ENCODE measurements at places on chromosomes 6 and 20.

GRCh38 chr6:41489120-41489851, 56.9 kb upstream of the FOXP4 start:
- no peak for DNase-seq

DNA sequence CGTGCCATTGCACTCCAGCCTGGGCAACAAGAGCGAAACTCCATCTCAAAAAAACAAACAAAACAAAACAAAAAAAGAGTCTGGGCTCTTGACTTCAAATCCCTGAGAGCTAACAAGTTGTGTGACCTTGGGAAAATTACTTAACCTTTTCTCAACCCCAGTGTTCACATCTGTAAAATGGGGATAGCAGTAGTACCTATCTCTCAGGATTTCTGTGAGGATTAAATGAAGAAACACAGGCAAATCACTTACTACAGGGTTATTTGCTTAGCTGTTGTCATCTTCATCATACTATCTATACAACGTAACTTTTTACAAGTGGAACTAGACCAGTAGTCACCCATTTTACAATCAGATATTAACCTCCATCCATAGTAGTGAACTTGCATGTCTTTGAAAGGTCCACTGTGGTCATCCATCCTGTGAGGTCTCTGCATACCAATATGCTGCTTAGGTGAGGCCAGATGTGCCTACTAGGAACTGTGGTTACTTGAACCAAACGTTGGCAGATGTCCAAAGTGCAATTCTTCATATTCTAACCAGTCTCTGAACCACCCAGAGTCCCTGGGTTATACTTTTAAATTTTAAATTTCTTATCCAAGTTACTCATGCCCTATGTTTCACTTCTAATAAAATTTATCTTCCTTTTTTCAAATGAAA, 128.9 kb upstream of the BEND3 start:
- DNase-seq, result no peak

- DNase-seq, result no peak
These were observed 879.7 kb upstream of the GJE1 start for GRCh38 chr6:141252828-141253608.

GRCh38 chr20:11027224-11027623, 353.4 kb upstream of the JAG1 start:
- DNase-seq, result no peak

DNA sequence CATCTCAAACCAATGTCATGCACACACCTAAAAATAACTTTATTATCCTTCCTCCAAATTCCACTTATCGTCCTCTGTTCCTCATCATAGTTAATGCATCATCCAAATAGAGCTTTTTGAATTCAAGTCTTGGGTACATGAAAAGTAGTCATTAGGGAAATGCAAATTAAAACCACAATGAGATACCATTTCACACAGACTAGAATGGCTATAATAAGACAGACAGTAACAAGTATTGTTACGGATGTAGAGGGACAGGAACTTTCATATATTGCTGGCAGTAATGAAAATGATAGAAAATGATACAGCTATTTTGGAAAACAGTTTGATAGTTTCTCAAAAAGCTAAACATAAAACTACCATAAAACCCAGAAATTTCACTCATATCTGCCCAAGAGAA, 59.1 kb downstream of the FHL5 start:
- DNase-seq, result no peak

DNA sequence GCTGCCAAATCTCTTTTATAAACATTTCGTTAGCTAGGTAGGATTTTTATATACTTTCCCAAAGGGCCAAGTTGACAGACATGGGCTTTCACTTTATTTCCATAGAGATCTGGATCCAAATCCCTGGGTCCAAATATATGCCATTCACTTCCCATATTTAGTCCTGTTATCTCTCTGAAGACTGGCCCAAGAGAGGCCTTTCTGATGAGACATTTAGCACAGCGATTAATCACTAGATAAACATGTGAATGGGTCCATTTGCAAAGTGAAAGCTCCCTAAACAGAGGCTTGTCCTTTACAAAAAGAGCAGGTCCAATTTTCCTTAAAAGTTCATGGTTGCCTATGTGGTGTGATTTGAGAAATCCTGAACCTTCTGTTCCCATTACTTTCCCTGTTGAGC, 132.6 kb downstream of the TRMT11 start:
- no peak for DNase-seq

- no peak for DNase-seq
These were observed 382.3 kb downstream of the CD83 start for GRCh38 chr6:14499841-14500240.

- DNase-seq, result no peak
These were observed 21.9 kb upstream of the ZSCAN9 start for GRCh38 chr6:28203201-28203600.

DNA sequence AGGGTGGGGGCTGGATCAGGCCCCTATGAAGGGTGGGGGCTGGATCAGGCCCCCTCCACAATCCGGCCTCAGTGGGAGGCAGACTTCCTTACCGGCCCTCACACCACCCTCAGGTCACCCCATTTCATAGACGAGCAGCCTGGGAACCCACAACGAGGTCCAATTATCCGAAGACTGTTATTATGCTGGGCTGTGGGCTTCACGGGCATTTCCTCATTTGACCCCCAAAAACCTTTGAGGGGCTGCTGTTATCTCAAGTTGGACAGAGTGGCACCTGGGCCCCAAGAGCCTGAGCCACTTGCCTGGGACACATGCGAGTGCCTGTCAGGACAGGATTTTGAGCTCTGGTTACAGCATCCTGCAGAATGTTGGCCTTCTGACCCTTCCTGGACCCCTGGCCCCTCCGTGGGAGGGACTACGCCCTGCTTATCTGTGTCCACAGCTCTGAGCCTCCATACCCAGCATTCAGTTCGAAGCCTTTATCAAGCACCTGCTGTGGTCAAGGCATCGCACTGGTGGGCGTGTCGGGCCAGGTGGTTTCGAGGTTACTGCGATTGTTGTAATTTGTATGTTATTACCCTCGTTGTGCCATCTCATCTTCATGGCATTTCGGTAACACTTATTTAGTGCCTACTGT, 34.5 kb upstream of the PCMTD2 start:
- DNase-seq, result no peak

GRCh38 chr6:53119772-53120409, 28.8 kb downstream of the GCM1 start:
- no peak for DNase-seq

DNA sequence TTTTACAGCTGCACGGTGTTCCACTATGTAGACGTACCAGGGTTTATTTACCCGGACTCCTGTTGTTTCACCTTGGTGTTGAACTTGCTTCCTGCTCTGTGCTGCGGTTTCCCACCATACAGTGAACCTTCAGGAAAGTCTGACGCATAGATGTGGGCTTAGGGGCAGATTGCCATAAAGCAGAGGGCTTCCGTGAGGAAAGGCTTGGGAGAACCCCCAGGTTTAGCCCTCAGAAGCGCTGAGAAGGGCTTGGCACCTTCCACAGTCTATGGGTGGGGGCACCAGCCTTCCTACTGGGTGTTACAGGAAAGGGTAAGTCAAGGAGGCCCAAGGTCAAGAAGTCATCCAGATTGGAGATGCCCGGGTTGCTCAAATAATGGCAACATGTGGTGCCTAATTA, 19.2 kb upstream of the MRPS18A start:
- no peak for DNase-seq

DNA sequence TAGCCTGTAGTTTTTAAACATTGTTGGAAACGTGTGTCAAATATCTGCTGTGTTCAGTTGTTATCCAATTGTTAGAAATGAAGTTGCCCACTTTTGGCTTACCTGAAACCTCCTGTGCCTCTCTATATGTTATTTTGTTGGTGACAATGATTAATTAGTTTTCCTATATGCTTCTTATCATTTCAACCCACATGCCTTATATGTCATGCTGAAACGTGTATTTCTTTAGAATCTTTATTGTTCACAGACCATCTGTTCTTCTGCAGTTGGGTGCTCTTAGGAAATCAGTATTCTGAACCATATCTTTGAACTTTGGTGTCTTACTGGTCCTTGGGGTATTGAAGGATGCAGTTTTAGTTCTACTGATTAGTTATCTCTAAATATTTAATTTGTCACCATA, 91.2 kb upstream of the SCGN start:
- no peak for DNase-seq

DNA sequence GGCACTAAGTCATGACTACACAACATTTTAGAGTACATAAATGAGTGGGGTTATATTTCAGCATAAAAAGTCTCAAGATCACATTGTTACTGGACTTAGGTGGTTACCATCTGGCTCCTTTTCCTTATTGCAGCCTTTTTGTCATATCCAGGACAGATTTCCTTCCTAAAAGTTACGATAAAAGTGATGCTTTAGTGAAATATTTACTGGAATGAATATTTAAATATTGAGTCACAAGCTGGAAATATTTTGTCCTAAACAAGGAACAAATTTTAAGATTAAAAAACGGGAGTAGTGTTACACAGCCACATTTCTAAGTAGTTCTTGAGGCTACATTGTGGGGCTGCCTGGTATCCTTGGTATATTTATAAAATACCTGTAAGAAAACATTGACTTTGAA, 52.2 kb downstream of the CDC40 start:
- no peak for DNase-seq

GRCh38 chr6:147108259-147108910, 95.8 kb upstream of the STXBP5 start:
- no peak for DNase-seq

DNA sequence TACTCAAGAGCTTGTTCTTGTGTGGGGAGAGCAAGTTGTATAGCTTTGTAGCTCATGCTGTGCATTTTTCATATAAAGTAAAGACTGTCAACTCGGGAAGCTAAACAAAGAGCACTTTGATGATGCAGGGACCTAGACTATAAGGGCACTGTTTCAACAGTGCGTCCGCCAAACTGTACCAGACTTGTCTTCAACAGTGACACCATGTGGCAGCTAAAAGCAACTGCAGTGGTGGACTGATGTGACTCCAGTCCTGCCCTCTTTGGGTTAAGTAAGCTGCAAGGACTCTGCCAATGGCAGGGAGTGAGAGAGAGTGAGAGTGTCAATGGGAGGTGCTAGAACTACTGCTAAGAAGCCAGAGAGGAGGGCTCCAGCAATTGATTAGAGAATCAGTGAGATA, 48.1 kb upstream of the MC3R start:
- DNase-seq, result no peak

GRCh38 chr6:126905917-126906316, 212.6 kb upstream of the RSPO3 start:
- no peak for DNase-seq

GRCh38 chr20:58950603-58951002, 30.5 kb upstream of the NELFCD start:
- DNase-seq, result no peak

GRCh38 chr6:3653528-3654070, 97.9 kb downstream of the PXDC1 start:
- DNase-seq, result no peak

DNA sequence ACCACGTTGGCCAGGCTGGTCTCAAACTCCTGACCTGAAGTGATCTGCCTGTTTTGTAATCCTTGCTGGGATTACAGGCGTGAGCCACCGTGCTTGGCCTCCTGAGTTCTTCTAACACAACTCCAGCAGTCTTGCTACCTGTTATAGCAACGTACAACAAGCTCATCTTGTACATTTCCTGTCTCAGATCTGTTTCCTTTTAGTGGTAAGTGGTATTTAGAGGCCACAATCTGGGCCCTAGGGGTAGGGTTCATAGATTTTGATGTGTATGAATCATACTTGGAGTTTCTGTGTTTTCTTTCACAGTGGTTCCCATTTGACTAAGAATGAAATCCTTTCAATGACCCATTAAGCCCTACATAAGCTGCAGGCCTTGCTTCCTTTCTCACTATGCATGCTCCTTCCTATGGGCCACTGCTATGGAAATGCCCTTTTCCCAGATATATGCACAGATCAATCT, 27.1 kb upstream of the SYNCRIP start:
- DNase-seq, result no peak

DNA sequence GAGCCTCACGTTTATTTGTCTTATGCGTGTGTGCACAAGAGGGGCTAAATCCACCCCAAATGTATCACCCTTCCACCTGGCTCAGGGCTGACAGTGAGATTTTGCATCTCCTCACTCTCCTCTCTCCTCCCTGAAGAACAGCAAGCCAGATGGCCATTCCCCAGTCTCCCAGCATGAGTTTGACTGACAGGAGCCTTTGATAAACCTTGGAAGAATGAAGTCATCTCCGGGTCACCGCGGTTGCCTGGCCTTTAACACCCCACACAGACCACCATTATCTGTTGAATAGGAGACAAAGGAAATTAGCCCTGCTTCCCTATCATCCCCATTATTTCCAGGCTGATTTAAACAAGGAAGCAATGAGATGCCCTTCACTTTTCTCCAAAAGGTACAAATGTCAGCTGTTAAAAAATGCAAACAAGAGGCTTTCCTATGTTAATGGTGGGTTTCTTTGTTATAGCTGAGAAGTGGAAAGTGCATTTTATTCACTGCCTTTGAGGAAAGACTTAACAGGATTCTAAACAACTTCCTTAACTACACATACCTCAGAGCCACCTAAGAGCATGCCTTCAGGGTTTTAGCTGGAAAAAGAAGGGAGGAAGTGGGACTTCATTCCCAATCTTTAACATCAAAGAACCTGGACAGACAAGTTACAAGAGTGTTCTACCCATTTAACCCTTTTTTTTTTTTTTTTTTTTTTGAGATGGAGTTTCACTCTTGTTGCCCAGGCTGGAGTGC, 524.8 kb upstream of the ID4 start:
- no peak for DNase-seq

DNA sequence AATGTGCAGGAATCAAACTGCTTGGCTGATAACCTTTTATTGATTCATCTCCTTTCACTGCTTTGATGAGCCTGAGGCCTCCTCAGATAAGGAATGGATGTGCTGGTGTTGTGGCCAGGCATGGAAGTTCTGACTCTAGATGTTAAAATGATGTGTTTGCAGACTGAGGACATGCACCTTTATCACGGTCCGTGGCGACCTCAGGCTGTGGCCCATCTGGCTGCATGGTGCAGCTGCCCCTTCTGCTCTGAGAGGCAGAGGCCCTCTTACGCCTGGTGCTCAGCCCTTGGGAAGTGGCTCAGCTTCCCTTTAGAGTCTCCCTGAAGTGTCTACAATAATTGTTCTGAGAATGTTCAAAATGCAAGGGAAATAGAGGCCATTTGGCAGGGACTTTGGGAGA, 26.2 kb downstream of the CDH4 start:
- no peak for DNase-seq

GRCh38 chr6:25038999-25039398, 103.2 kb upstream of the RIPOR2 start:
- DNase-seq, result no peak

- no peak for DNase-seq
These were observed 99.3 kb downstream of the B3GAT2 start for GRCh38 chr6:70857387-70858077.

DNA sequence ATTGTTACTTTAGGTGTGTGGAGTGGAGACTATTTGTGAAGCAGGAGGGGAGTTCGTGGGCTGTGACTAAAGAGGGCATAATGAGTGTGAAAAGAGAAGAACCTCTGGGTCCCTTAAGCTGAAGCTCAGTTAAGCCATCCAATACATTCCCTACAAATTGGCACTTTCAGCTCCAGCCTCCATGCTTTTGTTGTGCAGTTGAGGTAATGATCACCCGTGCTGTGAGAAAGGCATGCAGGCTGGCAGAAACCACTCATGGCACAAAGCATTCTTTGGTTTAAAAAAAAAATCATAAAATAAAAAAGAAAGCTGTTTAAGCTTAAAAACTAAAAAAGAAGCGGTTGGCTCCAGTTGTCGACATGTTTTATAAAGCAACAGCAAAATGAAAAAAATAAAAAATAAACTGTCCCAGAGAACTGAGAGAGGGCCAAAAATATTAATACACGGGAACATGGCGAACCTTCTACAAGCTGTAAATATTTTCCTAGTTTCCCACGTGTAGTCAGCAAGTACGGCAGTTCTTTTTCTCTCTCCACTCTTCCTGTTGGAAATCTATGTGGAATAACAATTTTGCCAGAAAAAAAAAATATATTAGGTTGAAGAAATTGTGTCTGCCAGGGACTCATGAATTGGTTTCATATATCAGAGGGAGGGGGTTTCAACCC, 82.2 kb downstream of the ANKRD60 start:
- no peak for DNase-seq

Data from stimulated activated CD4-positive, alpha-beta T cell treated with anti-CD3 and anti-CD28 coated beads, Interleukin-15, amount 100 ng/mL, for 1 hour (primary cell).